Occipital lobe (tissue), 3 donors: ENCODE measurements at places on chromosomes 13 and 19. TPM values are rescaled to one million over a fixed set of nuclear protein-coding genes. Genes with fewer than 3 reads are reported as not detected.

DNA sequence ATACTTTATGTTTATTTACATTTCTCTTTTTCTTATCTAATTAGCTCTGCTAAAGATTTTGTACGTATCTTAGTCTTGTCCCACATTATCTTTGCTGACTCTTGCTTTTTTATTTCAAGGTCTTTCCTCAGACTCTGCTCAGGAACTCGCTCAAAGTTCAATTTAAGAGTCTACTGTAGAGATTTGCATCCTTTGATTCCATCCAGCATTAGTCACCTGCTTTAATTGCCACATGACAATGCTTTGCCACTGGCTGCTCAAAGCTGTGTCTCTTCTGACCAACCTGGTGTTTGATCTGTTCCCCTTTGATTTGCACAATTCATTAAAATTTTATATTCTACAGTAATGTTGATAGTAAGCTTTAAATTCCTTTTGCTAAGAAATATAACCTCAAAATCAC lies 157.9 kb upstream of the FREM2 start:
- no peak for DNase-seq

DNA sequence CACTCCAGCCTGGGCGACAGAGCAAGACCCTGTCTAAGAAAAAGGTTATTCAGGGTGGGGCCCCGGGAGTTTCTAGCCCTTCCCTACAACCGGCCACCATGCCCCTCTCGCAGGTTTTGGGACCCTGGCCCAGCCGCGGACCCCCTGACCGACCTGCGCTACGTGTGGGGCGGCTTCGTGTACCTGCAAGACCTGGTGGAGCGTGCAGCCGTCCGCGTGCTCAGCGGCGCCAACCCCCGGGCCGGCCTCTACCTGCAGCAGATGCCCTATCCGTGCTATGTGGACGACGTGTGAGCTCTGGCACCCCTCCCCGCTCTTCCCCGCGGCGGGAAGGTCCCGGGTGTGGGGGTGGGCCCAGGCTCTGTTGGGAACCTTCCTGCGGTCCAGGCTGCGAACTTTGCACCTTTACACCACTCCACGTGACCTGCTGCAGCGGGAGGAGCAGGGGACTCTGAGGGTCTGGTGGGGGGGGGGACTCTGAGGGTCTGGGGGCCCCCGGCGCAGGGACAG lies 6.3 kb downstream of the ABCA7 start:
- no peak for DNase-seq

- peak; percentile 69 for DNase-seq
These were observed 404.4 kb downstream of the SPRY2 start for GRCh38 chr13:79936368-79937136.

- no peak for DNase-seq
These were observed 91.1 kb downstream of the RAB20 start for GRCh38 chr13:110470272-110471009.

- no peak for DNase-seq
These were observed 69.1 kb downstream of the RYR1 start for GRCh38 chr19:38502410-38503076.

GRCh38 chr19:7648265-7649014 lies 11.5 kb downstream of the STXBP2 start:
- DNase-seq: no peak

GRCh38 chr13:36038785-36039555 lies 92.2 kb downstream of the DCLK1 start:
- no peak for DNase-seq

DNA sequence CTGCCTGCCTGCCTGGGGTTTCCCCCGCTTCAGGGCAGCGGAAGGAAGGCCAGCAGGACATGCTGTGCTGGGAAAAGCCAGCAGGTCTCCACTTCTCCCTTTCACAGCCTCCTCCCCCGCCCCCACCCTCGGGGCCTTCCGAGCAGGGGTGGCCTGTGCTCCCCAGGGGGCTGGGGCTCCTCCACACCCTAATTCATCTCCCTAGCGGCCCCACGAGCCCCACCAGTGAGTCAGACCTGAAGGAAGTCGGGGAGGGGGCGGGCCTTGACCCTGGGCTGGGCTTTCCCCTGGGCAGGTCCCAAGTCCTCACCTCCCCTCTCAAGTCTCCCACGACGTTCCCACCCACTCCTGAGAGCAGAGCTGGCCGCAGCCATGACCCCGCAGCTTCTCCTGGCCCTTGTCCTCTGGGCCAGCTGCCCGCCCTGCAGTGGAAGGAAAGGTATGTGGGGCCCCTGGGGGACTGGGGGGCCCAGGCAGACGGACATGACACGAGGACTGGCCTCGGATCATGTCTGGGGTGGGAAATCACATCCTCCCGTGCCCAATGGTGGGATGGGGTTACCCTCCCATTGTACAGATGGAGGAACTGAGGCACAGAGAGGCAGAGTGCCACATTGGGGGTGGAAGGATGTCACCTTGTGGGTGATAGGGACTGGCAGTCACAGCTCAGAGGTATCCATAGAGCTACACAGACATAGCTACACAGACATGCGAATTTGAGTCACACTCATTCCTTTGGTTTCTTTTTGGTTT lies at the start of gene EBI3:
TSS of gene EBI3 (plus strand) at position 345 of the 753 bp plus-strand sequence. CDS start at position 373, 28 bp downstream.
- no peak for DNase-seq

DNA sequence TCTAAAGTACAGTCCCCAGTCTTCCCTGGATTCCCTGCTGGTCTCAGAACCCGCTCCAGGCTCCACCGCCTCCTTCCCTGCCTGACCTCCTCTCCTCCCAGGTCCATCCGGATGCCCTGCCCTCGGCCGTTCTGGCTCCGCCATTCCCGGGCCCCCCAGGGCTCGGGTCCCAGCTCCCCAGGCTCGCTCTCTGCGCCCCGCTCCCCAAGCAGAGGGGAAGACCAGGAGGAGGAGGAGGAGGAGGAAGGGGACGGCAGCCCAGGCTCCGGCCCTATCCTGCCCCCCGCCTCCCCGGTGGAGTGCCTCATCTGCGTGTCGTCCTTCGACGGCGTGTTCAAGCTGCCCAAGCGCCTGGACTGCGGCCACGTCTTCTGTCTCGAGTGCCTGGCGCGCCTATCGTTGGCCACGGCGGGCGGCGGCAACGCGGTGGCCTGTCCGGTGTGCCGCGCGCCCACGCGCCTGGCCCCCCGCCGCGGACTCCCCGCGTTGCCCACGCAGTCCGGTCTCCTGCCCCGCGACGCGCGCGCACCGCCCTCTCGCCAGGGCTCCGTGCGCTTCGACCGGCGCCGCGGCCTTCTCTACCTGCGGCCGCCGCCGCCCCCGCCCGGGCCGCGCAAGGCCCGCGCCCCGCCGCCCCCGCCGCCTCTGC lies 647 bp downstream of the RNF225 start:
- no peak for DNase-seq

GRCh38 chr19:556611-557382 lies 12.9 kb downstream of the GZMM start:
- no peak for DNase-seq

Gene DCLK1
- total RNA-seq: 385 TPM

- no peak for DNase-seq
These were observed 3.4 kb upstream of the POMP start for GRCh38 chr13:28655561-28655960.

Gene TUBA3C
- not detected for total RNA-seq

DNA sequence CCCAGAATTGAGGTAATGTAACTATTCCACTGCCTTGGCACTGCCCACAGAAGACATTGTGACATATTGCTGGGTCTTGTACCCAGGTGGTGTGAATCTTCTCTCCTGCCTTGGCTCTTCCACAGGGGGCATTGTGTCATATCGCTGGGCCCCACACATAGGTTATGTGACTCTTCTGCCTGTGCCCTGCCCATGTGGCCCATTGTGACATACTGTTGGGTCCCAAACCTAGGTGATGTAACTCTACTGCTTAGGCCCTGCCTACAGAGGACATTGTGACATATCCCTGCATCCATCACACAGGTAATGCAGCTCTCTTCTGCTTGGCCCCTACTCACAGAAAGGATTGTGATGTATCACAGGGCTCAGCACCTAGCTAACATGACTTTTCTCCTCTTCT lies 37.5 kb upstream of the ZNF254 start:
- DNase-seq: no peak

DNA sequence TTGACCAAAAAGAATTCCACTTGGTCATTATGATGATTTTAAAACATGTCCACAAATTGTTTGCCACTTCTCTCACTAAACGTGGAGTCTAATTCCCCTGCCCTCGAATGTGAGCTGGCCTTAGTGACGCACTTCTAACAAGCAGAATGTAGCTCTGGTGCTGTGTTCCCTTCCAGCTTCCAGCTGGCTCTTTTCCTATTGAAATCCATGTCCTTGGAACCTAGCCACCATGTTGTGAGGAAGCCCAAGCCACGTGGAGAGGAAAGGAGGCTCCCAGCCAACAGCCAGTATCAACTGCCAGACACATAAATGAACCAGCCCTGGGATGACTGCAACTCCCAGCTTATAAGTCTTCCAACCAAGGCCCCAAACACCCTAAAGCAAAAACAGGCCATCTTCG lies 23.6 kb upstream of the CEBPA start:
- no peak for DNase-seq

Gene FBXL12
- 13.1 TPM for total RNA-seq

Gene CCNA1
- total RNA-seq: 6.6 TPM

- peak; percentile 59 for DNase-seq
These were observed 6.8 kb upstream of the CARM1 start for GRCh38 chr19:10864538-10864899.

GRCh38 chr19:36417752-36418286 lies 625 bp downstream of the ZFP82 start:
- no peak for DNase-seq

Gene CCDC70
- not detected for total RNA-seq

GRCh38 chr13:31236211-31236786 lies 36.5 kb downstream of the B3GLCT start:
- no peak for DNase-seq

Gene MIR17HG
- total RNA-seq: 67.1 TPM

DNA sequence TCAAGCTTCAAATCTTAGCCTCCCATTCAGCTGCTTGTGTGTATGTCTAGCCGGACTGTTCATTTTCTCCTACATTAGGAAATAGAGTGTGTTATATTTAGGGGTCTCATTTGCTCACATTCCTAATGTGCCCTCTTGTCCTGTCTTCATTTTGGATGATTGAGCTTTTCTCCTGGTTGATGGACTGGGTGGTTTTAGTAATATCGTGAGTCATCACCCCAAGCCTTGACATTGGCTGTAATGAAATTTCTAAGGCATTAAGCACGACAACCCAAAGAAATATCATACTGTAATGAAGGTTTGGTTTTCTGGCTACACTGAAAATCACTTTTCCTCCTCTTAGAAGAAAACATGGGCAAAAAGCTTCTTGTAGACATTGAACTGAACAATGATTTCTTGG lies 110.7 kb upstream of the WASF3 start:
- no peak for DNase-seq

- no peak for DNase-seq
These were observed 521.0 kb downstream of the SUCLA2 start for GRCh38 chr13:47480121-47480520.

- no peak for DNase-seq
These were observed 10.2 kb downstream of the UTP14C start for GRCh38 chr13:52034616-52035226.

DNA sequence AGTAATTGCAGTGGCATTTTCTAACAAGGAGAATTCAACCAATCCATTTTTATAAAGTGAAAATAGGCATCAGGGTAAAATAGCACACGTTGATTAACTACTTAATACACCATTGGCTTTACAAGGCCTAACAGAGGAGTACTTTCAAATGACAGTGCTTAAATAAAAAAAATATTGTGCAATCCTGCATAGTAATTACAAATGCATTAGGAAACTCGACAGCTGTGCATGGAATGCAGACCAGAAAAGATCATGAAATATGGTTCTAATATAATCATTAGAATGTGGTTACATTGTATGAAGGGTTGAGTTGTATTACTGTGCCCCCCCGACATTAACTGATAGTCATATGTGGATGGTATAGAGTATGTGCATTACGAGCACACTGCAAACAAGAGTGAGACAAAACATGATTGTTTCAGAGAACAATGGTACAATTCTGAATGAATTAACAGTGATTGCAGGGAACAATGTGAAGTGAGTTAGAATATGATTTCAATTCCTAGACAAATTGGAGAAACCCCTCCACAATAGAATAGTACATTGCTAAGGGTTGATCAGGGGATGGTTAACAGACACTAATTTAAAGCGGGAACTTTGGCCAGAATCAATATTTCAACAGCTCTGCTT lies 270.6 kb downstream of the GPC5 start:
- DNase-seq: no peak

DNA sequence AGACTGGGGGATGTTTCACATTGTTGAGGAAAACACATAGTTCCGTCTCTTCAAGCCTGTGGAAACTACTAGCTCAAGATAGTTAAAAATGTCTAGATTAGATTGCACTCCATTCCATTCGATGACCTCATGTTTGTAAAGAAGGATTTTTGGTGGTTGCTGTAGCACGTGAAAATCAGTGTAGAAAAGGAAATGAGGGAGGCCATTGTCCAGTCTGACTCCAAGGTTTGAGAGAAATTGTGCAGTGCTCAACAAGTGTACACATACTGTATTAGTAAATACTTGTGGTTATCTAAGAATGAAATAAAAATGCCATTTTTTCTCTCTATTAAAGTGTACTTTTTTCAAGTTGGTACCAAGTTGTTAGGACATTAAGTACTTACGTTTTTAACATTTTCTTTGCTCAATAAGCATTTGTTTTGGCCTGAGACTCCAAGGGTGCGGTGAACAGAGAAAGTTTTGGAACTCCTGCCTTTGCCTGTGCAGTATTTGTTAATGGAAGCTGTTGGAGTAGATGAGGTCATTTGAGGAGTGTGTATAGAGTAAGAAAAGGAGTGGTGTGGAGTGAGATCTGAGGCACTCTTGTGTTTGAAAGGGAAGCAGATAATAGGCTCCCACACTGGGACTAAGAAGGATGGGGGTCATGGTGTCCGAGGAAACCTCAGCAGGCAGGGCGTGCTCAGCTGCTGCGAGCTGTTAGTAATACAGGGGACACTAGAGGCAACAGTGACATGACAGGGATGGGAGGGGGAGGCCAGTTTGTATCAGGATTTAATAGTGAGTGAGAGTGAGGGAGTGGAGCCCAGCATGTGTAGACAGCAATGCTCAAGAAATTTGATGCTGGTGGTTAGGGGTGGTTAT lies 4.4 kb downstream of the WASF3 start:
- DNase-seq: no peak

Gene SMAD9
- total RNA-seq: 20.1 TPM

DNA sequence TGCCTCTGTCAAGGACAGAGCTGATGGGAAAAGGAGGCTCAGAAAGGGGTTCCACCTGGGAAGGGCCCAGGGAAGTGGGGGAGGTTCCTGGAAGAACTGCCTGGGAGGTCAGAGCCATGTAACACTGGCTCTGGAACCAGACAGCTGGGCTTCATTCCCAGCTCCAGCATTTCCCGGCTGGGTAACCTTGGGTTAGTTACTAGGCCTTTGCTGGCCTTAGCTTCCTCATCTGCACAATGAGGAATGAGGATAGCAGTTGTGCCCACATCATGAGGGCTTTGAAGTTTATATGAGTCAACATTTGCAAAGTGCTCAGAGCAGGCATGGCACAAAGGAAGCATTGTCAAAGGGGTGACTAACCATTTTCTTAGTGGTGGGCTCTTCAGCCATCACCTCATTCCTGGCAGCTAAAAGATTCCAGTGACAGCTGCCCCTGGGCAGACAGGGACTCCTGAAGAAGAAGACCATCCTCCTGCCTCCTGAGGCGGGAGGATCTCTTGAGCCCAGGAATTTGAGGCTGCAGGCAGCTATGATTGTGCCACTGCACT lies 1.7 kb upstream of the DNAJB1 start:
- no peak for DNase-seq
